ENCODE measurements at places on chromosomes 16 and 17.
A peak's percentile ranks its signal among the peaks of the same experiment; 100 is the strongest.

GRCh38 chr16:78925083-78925767 lies 675.3 kb downstream of the MAF start:
- DNase-seq = peak; percentile 4

GRCh38 chr16:67301080-67301782 lies 21.9 kb downstream of the PLEKHG4 start:
- no peak for DNase-seq

DNA sequence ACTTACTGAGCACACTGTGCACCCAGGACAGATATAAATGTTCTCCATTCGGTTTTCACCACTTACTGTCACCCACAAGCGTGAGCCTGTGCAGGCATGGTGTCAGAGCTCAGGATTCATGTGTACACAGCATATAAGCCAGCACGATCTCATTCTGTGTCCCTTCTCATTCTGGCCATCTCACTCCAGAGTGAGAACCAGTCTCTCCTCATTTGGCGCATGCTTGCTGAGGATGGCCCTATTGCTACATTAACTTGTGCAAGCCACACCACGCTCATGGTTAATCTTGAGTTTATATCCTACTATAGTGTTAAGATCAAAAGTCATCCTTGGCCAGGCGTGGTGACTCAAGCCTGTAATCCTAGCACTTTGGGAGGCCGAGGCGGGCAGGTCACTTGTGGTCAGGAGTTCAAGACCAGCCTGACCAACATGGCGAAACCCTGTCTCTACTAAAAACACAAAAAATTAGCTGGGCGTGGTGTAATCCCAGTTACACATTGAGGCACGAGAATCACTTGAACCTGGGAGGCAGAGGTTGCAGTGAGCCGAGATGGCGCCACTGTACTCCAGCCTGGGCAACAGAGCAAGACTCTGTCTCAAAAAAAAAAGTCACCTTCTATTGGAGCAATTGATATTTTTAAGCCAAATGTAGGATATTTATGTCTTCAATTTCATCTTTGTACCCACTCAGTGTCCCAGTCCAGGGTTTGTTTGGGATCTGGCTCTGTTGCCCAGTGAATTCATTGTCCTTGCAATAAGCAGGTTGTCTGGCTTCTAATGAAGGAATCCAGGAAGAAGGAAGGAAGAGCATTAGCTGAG lies 20.9 kb downstream of the SOCS1 start:
- no peak for DNase-seq

DNA sequence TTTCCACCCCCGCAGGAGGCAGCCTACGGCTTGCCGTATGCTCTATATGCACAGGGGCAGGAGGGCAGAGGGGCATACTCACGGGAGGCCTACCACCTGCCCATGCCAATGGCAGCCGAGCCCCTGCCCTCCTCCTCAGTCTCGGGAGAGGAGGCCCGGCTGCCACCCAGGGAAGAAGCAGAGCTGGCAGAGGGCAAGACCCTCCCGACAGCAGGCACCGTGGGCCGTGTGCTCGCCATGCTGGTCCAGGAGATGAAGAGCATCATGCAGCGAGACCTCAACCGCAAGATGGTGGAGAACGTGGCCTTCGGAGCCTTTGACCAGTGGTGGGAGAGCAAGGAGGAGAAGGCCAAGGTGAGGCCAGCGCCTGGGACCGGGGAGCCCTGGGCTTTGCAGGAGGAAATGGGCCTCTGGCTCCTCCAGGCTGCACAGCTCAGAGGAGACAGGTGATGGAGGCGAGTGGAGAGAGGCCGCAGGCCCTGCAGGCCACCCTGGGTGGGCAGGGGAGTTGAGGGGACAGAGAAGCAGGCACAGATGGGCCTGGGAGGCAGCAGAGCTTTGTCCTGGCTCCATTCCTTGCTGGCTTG lies 8.6 kb downstream of the SETD1A start:
- no peak for DNase-seq

DNA sequence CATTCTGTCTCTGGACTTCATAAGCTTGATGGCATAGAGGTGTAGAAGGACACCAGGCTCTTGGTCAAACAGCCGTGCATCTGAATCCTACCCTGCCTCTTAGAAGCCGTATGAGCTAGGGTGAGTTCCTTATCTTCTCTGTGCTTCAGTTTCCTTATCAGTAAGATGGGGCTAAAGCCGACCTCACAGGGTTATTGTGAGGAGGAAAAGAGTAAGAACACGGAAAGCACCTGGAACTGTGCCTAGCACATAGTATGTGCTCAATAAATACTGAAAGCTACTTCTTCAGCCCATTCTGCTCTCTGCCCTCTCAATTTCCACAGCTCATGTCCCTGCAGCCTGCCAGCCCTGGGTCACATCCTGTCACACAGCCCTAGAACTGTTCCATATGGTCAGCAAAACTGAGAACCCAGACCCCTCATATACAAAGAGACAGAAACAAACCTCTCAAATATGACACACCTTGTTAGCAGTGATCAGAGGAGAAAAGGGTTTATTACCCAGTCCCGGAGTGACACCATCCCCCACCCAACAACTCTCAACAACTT lies 17.0 kb upstream of the UBTF start:
- no peak for DNase-seq

All from activated CD4-positive, alpha-beta T cell treated with anti-CD3 and anti-CD28 coated beads, Interleukin-2, amount 50 U/mL, for 4 hours (primary cell).